ENCODE measurements at places on chromosomes 7 and 10. TPM values are rescaled to one million over a fixed set of nuclear protein-coding genes. Genes with fewer than 3 reads are reported as not detected.

Gene CYP3A7
- not detected for total RNA-seq

Gene SPDYE2B
- total RNA-seq = not detected

Gene GLRX3
- 167 TPM for total RNA-seq

Gene C10orf143
- 4.0 TPM for total RNA-seq

Gene FZD1
- total RNA-seq = 0.13 TPM

Gene IL2RA
- total RNA-seq = 1,215 TPM

Gene VCL
- total RNA-seq = 25.9 TPM

Gene PNLIPRP1
- total RNA-seq = not detected

Gene OR2A42
- not detected for total RNA-seq

Gene ZNF467
- not detected for total RNA-seq
